Stimulated activated CD8-positive, alpha-beta memory T cell treated with anti-CD3 and anti-CD28 coated beads, Interleukin-15, amount 100 ng/mL, for 4 hours (primary cell): ENCODE measurements at places on chromosomes 3 and 15.
A peak's percentile ranks its signal among the peaks of the same experiment; 100 is the strongest.

- no peak for DNase-seq
Observed at GRCh38 chr3:196222876-196223595, 6.7 kb downstream of the SLC51A start.

GRCh38 chr15:101723171-101723873 lies 951 bp downstream of the TARS3 start:
- DNase-seq = no peak

GRCh38 chr15:77654975-77655374 lies 22.3 kb upstream of the LINGO1 start:
- DNase-seq = no peak

- DNase-seq = no peak
Observed at GRCh38 chr3:152317184-152317583, 48.5 kb downstream of the MBNL1 start.

GRCh38 chr3:129597087-129597999 lies 9.1 kb downstream of the PLXND1 start:
- DNase-seq = no peak

DNA sequence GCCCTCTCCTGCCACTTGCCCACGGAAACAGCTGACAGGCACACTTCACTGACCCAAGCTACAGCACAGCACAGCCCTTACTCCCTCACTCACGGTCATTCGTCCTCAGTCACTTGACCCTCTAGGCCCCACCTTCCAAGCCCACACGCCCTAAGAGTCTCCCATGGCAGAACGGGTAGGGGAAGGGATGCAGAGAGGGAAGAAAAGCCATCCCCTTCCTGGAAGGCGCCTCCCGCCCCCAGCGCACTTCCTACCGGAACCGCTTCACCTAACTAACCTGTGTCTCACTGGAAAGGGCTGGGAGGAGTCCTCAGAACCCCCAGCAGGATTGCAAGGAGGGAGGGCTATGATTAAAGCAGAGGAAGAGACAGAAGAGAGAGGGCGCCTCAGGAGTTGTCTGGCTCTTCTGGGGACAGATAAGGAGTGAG lies 22.9 kb downstream of the EPHB3 start:
- no peak for DNase-seq

GRCh38 chr15:85828126-85828525 lies 33.4 kb upstream of the KLHL25 start:
- DNase-seq = no peak

- DNase-seq = peak; percentile 77
Observed at GRCh38 chr15:31434588-31435260, 108.1 kb downstream of the KLF13 start.

- DNase-seq = no peak
Observed at GRCh38 chr3:184825121-184825820, 13.3 kb downstream of the VPS8 start.

DNA sequence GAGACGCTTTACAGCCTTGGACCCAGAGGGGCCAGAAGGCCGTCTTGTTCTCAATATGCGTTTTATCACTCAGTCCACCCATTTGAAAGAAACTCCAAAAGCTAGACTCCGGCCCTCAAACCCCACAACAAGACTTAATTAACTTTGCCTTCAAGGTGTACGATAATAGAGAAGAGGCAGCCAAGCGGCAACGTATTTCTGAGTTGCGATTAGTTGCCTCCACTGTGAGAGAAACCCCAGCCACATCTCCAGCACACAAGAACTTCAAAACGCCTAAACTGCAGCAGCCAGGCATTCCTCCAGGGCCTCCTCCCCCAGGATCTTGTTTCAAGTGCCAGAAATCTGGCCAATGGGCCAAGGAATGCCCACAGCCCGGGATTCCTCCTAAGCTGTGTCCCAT lies 17.4 kb upstream of the INO80 start:
- DNase-seq = no peak

DNA sequence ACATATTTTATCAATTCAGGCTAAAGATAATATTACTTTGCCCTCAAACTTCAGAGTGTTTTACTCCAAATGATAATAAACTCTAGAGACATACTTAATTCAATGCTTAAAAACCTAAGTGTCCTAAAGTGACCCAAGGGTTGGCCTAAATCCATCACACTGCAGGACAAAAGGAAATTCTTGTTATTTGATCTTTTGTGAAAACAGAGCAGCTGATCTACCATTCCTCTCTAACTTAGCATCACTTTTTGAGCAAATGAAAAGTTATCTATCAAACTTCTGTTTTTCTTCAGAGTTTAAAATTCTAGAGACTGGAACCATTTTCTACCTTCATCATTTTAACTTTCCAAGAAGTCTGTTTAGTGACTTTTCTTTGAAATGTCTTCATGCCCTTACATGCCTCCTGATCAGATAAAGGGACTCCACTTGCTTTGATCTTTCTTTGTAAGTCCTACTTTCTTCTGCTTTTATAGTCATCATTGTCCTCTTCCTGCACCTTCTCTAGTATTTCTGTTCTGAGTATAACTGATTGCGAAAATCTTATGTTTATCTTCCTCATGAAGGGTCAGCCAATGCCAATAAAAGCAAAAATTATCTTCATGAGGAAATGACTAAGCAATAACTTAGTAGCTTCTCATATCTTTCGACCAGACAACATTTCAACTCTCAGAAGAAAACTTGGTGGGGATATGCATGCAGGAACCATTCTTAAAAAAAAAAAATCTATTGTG lies 378.7 kb upstream of the TGFBR2 start:
- no peak for DNase-seq

- no peak for DNase-seq
Observed at GRCh38 chr3:16426665-16427064, 86.8 kb downstream of the RFTN1 start.

GRCh38 chr3:46065294-46065705 lies 38.0 kb upstream of the XCR1 start:
- peak; percentile 61 for DNase-seq

DNA sequence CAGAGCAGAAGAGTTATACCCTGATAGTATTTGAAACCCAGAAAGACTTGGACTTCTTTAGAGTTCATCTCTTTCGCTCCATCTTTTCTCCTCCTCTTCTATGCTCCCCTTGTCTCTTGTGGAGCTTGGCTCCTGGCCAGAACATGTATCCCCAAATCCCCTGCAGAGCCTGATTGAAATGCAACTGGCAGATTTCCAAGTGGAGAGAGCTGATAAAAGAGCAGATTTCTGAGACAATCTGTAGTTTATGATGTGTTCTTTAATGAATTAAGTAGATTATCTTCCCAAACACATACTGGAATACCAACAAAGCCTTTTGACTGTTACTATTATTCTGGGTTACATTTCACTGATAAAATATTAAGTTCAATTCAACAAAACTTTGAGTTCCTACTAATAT lies 33.4 kb downstream of the UNC13C start:
- no peak for DNase-seq

DNA sequence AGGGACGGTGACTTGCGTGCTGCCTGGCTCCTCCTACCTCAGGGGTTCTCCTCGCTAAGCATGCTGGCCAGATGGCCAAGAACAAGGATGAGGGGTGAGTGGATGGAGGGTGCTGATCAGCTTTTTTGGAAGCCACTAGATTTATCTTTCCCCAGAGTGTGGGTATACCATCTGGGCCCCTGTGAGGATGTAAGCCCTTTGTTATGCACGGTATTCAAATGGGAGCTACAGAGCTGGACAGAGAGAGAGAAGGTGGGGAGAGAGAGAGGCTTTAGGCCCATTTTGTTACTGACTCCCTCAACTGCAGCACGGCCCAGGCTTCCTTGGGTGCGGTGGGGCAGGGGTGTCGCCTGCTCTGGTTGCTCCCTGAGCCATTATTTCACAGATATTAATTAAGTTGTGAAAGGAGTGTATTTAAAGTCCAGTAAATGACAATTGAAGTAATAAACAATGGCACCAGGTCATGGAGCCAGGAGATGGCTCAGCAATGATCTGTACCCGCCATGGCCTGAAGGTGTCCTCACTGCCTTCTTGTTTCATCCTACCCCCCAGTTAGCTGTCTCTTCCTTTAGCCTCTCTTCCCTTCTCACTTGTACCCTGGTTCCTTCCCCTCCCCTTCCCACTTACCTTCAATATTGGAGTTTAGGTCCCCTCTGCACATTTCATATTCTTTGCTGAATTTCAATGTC lies 158.0 kb downstream of the CLSTN2 start:
- no peak for DNase-seq

- no peak for DNase-seq
Observed at GRCh38 chr3:186644683-186645082, 4.5 kb downstream of the FETUB start.
